GM12878 (cell line): ENCODE measurements at places on chromosomes 11 and 22. TPM values are rescaled to one million over a fixed set of nuclear protein-coding genes. Genes with fewer than 3 reads are reported as not detected.

DNA sequence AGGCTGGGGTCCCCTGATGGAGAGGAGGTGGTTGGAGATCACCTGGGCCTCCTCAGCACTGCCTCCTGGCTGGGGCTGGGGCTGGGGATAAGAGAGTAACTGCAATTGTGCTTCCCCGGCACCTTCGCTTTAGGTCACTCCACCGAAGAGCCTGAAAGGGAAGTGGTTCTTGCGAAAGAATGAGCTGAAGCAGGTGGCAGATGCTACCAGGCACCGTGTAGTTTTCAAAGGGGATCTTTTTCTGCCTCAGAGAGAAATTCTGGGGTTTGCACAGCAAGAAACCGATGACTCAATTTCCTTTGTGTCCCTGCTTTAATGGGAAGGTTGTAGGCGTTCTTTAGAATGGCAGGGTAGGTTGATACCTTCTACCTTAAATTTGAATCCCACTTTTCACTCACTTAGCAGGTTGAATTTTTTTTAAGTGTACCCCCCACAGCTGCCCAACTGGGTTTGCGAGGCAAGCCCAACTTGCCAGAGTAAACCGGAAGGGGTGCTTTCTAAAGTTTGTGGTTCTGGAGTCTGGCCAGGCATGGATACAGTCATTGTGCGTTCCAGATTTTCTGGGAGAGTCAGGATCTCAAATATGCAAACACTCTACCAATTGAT, 5.3 kb downstream of the CD44 start:
- DNase-seq: peak; percentile 85

DNA sequence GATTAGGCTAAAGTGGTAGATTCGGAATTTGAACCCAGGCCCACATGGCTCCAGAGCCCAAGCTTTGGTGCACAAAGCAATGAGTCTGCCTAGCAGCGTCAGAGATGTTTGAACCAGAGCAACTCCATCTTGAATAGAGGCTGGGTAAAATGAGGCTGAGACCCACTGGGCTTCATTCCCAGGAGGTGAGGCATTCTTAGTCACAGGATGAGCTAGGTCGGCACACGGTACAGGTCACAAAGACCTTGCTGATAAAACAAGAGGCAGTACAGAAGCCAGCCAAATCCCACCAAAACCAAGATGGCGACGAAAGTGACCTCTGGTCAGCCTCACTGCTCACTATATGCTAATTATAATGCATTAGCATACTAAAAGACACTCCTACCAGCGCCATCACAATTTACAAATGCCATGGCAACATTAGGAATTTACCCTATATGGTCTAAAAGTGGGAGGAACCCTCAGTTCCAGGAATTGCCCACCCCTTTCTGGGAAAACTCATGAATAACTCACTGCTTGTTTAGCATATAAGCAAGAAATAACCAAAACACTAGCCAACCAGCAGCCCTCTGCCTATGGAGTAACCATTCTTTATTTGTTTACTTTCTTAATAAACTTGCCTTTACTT, 40.3 kb upstream of the DAGLA start:
- no peak for DNase-seq

DNA sequence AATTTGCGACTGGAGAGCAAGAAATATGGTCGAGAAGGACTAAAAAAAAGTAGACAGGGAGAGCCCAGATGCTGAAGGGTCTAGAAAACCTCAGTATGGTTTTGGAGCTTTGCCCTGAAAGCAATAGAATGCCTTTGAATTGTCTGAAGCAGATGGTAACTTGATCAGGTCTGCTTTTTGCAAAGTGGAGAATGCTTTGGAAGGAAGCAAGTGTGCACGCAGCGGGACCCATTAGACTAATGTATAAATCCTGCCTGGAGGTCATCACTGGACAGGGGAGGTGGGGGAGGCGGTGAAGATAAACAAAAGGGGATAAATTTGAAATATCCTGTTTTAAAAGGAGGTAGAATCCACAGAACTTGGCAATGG, 757 bp upstream of the HINFP start:
- DNase-seq: no peak

Gene TCN1
- not detected in 2 replicates for total RNA-seq

GRCh38 chr22:46036558-46037408, 59.8 kb upstream of the WNT7B start:
- DNase-seq: no peak
